ENCODE measurements at places on chromosomes 1 and 21. TPM values are rescaled to one million over a fixed set of nuclear protein-coding genes. Genes with fewer than 3 reads are reported as not detected.
A peak's percentile ranks its signal among the peaks of the same experiment; 100 is the strongest.

The HES2 gene
- 0.50 TPM for total RNA-seq

The B3GALT6 gene
- 19.5 TPM for total RNA-seq

The CFHR2 gene
- total RNA-seq = not detected

The GPA33 gene
- total RNA-seq = not detected

The LIPI gene
- not detected for total RNA-seq

The FCRLA gene
- 0.17 TPM for total RNA-seq

- DNase-seq = no peak
These were observed 11.5 kb downstream of the FCRL5 start for GRCh38 chr1:157540852-157541251.

GRCh38 chr1:116147972-116148371 lies 36.8 kb downstream of the MAB21L3 start:
- DNase-seq = peak; percentile 23

- no peak for DNase-seq
These were observed 2.0 kb downstream of the HCN3 start for GRCh38 chr1:155279268-155279667.

DNA sequence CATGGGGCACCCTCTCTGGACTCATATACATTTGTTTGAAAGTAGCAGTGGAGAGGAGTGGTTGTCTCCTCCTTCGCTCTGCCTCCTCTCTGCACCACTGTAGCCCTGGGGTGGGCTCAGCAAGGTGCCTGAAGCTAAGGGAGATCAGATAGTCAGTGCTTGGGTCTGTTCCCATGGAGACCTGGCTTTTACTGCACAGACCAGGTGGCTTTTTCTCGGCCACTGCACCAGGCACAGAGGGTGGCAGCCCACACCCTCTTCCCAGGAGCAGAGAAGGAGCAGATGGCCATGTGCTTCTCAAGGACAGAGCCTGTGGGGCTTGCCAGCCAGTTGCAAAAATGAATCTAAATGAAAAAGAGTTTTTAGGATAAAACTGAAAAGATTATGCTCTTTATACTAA lies 123.4 kb upstream of the KCNK1 start:
- DNase-seq = no peak

DNA sequence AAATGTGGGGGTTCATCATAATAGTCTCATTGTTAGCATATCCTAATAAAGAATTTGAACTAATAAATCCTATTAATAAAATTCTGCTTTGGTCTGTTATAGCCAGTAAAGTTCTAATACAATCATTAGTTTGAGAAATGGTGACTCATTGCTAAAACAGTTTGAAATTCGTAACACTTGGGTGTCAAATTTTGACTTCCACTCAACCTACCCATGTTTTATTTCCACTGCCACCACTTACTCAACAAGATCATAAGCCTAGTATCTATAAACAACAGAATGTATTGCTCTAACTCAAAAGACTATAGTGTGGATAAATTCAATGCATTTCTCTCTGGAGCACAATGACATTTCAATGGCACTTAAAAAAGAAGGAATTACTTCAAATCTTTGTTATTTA lies 29.1 kb downstream of the LGALS8 start:
- peak; percentile 1 for DNase-seq

GRCh38 chr1:193322211-193322610 lies 135.8 kb upstream of the B3GALT2 start:
- DNase-seq = peak; percentile 79

DNA sequence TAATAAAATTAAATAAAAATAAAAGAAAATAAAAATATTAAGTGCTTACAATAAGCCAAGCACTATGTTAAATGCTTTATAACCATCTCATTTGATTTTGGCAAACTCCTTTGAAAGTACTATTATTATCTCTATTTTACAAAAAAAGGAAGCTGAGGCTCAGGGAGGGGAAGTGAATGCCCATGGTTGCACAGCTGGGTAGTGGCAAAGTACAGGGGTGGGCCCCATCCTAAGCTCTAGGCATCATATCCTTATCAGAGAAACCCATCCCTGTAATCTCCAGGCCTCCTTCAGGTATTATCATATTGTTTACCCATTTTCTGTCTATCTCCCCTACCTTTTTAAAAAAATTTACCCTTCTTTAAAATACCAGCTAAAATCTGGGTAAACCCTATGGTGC lies 2.3 kb upstream of the MED18 start:
- DNase-seq = no peak

DNA sequence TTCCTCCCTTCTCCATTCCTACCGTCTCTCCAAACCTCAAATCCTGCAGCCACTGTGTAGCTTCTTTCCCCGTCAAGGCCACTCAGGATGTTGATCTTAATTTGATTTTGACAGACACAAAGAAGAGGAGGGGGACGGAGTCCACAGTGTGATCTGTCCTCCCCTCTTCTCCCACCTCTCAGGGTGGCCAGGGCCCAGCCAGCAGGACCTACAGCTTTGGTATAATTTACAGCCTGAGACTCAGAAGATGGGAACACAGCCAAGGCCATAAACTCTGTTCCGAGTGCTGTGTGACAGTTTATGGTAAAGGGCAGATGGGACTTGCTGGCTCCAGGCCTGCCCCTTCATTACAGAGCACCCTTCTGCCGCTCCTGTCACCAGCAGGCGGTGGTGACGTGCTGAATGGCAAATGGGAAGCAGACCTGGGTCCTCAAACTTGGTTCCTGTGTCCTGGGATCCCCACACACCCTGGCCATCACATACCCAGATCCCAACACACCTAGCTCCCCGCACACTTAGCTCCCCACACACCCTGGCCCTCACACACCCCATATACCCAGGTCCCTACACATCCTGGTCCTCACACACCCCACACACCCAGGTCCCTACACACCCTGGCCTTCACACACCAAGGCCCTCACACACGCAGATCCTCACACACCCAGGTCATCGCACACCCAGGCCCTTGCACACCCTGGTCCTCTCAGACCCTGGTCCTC lies 71.6 kb downstream of the CD2 start:
- no peak for DNase-seq

DNA sequence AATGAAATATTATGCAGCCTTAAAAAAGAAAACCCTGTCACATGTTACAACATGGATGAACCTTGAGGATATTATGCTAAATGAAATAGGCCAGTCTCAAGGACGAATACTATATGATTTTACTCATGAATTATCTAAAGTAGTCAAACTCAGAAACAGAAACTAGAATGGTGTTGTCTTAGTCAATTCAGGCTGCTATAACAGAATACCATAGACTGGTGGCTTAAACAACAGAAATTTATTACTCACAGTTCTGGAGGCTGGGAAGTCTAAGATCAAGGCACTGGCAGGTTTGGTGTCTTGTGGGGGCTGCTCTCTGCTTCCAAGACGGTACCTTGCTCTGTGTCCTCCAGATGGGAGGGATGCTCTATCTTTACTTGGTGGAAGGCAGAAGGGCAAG lies 113.8 kb upstream of the DNAH14 start:
- no peak for DNase-seq

- peak; percentile 27 for DNase-seq
These were observed 720 bp downstream of the SUSD4 start for GRCh38 chr1:223363057-223363855.

DNA sequence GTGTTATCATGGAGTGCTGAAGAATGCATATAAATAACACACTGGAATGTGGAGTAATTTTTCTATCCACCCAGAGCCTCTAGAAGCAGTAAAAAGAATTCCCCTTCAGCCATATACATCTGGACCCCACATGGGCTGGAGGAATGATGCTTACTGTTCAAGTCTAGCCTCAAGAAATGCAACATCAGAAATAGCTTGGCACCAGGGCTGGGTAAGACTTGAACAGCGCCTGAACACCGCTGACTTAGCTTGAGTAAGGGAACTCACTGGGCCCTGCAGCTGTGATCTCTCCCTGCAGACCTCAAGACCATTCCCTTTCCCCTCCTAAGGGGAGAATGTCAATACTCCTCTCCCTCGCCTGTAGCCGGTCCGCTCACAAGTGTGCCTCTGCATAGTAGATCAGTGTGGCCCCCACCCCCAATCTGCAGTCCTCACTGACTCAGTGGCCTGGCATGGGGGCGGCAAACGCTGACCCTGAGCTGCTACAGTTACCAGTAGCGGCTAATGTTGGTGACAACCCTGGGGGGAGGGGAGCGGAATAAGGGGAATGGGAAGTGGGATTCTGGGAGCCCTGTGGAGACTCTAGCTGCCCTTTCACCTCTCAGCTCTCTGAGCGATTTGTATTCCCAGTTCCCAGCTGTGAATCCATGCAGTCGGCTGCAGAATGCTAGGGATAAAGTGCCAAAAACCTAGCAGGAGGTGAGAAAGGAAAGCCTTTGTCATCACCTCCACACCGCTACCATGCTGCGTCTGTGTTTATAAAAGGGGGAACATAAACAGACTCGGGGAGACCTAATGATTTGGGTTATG lies 483.9 kb downstream of the DISC1 start:
- peak; percentile 83 for DNase-seq

GRCh38 chr1:109547463-109548320 lies 723 bp upstream of the GNAI3 start:
- peak; percentile 31 for DNase-seq
